Activated CD4-positive, alpha-beta T cell treated with anti-CD3 and anti-CD28 coated beads, Interleukin-2, amount 10 ng/mL, durations not matched to agents 24 days and 14 days (primary cell): ENCODE measurements at places on chromosomes 12 and 14.

GRCh38 chr14:75247286-75247922 is 31.2 kb upstream of the FOS start:
- peak; percentile 92 for DNase-seq

- no peak for DNase-seq
Measured at GRCh38 chr12:76936275-76937193, 57.7 kb upstream of the CSRP2 start.

DNA sequence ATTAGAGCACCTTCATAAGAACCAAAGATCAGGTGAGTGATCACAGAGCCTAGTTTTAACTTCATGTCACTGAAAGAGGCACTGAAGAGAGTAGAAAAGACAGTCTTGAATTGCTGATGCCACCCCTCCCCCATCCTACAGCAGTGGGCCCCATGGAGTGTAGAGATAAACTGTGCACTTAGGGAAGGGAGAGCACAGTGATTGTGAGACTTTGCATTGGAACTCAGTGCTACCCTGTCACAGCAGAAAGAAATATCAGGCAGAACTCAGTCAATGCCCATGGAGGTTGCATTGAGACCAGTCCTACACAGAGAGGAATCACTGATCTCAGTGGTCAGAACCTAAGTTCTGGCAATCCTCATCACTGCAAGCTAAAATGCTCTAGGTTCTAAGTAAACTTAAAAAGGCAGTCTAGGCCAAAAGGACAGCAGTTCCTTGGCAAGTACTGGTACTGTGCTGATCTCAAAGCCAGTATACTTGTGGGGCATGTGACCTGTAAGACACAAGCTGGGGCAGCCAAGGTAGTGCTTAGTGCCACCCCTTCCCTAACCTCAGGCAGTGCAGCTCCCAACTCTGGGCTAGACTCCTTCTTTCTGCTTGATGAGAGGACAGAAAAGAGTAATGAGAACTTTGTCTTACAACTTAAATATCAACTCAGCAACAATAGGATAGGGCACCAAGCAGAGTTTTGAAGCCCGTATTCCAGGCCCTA is 94.1 kb downstream of the FSCB start:
- DNase-seq, result no peak

DNA sequence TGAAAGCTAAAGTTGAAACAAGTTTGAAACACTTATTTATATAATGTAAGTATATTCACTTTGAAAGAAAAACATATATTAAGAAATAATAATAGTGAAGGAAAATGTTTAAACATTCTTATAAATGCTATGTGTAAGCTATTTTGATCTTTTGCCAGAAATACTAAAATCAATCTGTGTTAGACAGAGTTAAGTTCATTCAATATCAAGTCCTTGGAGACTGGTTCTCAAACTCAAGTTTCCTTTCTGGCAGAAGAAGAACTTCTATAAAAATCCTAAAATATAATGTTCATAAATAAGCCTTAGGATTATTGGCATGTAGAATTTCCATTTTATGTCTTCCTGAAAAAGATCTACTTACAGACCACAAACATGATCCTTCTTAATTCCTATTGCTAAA is 45.3 kb downstream of the TAOK3 start:
- DNase-seq, result no peak

DNA sequence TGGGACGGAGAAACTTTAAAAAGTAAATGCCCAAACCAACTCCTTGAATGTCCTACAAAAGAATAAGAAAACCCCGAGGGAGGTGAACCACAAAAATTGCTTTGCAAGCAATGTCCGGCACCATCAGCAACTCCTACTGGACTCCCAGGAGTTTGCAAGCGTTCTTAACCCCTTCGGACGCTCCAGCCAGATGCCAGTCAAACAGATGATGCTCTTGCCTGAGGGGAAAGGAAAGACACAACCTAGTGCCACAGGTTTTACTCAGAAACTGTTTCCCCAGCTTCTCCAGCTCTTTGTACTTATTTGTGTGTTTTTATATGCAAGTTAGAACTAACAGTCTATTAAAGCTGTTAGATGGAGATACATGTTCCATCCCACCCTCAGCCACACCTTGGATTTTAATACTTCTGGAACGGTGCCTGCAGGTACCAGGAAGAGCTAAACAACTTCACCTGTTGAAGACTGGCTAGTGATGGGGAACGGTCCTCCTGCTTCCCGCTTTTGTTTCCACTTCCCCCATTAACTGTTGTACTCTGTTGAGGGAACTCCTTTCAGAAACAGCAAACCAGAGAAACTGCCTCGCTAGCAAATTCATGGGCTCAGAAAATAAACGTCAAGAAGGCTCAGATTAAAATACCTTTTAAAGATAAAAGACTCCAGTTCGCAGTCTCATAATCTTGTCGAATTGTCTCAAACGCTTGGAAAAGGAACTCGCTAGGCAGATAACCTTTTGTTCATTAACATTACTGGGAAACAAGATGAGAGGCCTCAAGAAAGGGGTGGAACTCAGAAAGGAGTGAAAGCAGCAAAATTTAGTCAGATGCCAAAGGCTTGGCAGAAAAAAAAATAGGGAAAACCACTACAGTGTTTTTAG is 1.1 kb upstream of the FERMT2 start:
- DNase-seq, result peak; percentile 63

DNA sequence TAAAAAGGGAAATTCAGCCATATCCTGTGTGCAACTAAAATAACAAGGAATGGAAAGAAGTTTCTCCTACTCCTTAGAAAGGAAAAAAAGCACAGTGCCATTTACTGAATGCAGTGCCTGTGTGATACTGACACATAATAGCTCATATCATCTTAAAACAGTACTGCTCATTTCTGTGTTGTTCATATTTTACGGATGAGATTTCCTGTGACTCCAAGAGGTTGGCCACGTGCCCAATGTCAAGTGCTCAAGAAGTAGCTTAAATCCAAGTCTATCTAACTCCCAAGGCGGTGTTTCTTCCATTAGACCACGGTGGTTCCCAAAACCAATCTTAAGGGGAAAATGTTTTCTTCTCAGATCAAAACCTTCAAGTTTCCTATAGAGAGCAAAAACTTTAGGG is 20.0 kb downstream of the MAP3K9 start:
- DNase-seq, result no peak
